ENCODE measurements at places on chromosomes 2 and 18. TPM values are rescaled to one million over a fixed set of nuclear protein-coding genes. Genes with fewer than 3 reads are reported as not detected.
A peak's percentile ranks its signal among the peaks of the same experiment; 100 is the strongest.

DNA sequence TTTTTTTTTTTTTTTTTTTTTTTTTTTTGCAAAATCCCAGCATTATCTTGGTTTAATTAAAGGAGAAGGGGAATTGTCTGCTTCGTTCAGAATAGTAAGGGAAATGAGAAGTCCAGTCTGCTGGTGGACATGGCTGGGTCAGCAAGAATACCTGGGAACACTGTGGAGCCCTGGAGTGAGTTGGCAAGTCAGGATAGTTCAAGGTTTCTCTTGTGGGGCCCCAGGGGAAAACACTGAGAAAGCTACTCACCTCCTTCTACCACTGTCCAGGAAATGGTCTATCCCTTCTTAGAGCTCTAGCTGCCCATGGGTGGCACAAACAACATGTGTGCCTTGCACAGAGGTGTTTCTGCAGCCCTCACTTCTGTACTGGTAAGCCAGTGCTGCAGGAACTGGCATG, 169.1 kb upstream of the SIX2 start:
- no peak for DNase-seq

DNA sequence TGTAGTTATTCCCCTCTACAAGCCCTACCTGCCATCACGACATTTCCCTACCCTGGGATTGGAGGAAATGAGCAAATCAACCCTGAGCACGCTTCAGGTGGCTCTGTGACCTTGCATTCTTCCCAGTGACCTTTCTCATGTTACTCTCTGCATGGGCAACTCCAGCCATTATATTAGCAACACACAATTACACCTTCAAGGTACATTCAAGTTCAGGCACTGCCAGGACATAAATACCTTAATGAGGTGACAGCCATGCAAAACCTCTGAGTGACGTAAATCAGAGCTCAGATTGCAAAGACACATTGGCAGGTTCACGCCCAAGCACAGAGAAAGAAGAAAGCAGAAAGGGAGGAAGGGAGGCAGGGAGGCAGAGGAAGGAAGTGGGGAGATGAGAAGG, 68.7 kb upstream of the ALK start:
- no peak for DNase-seq

GRCh38 chr2:163348857-163349380, 386.9 kb downstream of the FIGN start:
- DNase-seq, result peak; percentile 15

GRCh38 chr2:55114082-55114481, 63.8 kb upstream of the RTN4 start:
- DNase-seq, result no peak

- no peak for DNase-seq
These were observed 32.0 kb upstream of the ACYP2 start for GRCh38 chr2:54083445-54083844.

DNA sequence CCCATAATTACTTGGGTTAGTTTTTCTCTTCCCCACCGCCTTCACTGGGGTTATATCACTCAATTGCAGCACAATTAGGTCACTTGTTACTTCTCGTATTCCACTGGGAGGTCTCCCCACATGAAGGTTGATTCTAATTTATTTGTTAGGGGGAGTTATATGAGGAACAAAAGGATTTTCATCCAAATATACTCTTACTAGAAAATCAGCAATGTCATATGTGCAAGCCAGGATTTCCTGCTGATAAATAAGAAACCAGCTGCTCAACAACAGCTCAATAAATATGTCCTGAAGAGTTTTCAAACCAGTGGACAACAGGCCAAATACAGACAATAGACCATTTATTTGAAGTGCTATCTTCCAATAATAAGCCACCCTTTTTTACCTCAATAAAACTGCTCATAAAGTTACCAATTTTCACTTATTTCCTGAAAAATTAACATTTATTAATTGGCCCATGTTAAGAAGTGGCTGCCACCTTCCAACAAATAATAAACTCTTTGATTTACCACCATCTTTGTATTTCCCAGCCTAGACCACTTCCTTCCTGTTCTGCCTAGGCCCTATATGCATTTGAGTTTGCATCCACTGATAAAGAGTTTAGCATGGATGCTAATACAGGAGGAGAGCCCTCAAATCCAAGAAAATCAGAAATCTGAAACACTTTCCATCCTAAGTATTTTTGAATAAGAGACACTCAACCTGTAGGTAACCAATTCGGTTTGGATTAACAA, 184.4 kb upstream of the SLC39A10 start:
- no peak for DNase-seq

GRCh38 chr2:28697602-28698149, 54.0 kb upstream of the PPP1CB start:
- DNase-seq, result no peak

DNA sequence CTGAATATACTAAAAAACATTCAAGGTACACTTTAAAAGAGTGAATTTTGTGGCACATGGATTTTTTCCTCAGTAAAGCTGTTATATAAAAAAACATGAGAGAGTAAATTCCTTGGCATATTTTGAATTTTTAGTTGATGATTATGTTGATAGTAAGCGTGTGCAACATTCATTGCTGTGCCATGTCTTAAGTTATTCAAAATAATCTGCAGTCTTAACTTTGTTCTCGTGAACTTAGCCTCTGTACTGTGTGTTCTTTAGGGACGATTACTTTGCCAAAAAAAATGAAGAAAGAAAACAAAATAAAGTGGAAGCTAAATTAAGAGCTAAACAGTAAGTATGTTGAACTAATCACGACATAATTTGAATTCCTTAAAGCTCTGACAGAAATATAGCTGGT, 9.6 kb downstream of the SSB start:
- no peak for DNase-seq

- DNase-seq, result no peak
These were observed 124.8 kb upstream of the ITGB6 start for GRCh38 chr2:160324917-160325316.

GRCh38 chr2:187165936-187166610, 282.0 kb downstream of the CALCRL start:
- DNase-seq, result no peak

TFPI gene
- polyA plus RNA-seq, result 66.6 TPM

LCT gene
- polyA plus RNA-seq, result 0.06 TPM

EVA1A gene
- polyA plus RNA-seq, result 10.8 TPM

RNF125 gene
- 10.9 TPM for polyA plus RNA-seq

Measured in muscle of arm (tissue), 14 donors.